ENCODE measurements at places on chromosomes 1 and 21. TPM values are rescaled to one million over a fixed set of nuclear protein-coding genes. Genes with fewer than 3 reads are reported as not detected.

GRCh38 chr1:107692580-107693345 is 272.2 kb downstream of the VAV3 start:
- H3K36me3 ChIP-seq: no peaks in the 10 kb centered on the region
- H3K4me3 ChIP-seq: no peak overlapping the region
- no peaks in the 10 kb centered on the region for H3K4me1 ChIP-seq
- H3K27ac ChIP-seq: no peak overlapping the region
- H3K27me3 ChIP-seq: no peaks in the 10 kb centered on the region

Gene RORC
- total RNA-seq: 1.3 TPM

DNA sequence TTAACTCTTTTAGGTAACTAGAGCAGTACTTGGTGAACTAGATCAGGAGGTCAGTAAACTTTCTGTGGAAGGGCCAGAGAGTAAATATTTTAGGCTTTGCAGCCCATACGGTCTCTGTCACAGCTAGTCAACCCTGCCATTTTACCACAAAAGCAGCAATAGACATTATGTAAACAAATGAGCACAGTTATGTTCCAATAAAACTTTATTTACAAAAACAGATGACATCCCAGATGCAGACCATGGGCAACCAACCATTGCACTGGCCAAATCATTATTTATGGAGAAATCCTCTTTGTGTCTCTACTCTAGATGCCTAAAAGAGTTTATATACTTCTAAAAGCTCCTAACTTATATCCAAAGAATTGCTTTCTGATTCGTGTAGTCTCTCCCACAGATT is 192.4 kb downstream of the HS2ST1 start:
- H3K4me1 ChIP-seq: no peaks in the 10 kb centered on the region
- H3K36me3 ChIP-seq: no peaks in the 10 kb centered on the region
- no peak overlapping the region for H3K4me3 ChIP-seq
- no peak for DNase-seq
- H3K27me3 ChIP-seq: no peaks in the 10 kb centered on the region
- no peak overlapping the region for H3K27ac ChIP-seq

DNA sequence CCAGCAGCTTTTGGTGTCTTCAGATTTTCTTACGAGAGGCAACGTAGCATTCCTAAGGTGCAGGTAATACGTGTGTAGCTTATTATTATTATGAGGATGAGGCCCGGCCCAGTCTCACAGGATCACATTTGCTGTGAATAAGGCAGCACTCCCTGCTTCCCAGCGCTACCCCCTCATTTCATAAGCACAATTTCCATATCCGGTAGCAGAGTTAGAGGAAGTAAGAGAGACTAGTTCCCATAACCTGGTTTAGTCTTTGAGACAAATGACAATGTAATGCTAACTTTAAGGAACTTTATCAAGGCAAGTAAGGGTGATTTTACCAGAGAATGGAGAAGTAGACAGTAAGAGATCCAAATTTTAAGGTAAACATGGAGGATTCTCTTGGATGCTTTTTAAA is 14.6 kb upstream of the LMO4 start:
- no peak overlapping the region for H3K4me3 ChIP-seq
- no peaks in the 10 kb centered on the region for H3K4me1 ChIP-seq
- DNase-seq: no peak
- H3K36me3 ChIP-seq: no peaks in the 10 kb centered on the region

DNA sequence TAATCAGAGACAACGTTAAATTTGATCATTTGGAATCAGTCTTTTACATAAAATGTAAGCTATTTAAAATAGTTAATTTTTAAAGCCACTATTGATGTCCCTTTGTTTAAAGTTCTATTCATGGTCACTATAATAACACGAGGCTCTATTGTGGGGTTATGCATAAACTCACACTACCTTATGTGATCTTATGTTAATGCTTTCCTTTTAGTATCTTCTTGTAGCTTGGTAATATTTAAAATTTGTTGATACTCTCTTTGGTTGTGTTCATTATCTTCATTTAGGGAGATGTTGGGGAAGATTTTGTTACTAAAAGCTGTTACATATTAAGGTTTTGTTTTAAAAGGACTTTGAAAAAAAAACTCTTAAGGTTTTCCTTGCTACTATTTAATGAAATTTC is 1.2 kb downstream of the B3GALT2 start:
- no peak overlapping the region for H3K4me3 ChIP-seq
- no peaks in the 10 kb centered on the region for H3K36me3 ChIP-seq
- DNase-seq: no peak
- H3K4me1 ChIP-seq: no peaks in the 10 kb centered on the region
- H3K27ac ChIP-seq: no peak overlapping the region

Data from HCT116 (cell line).